M059J (cell line): ENCODE measurements at places on chromosomes 13 and 19.
A peak's percentile ranks its signal among the peaks of the same experiment; 100 is the strongest.

DNA sequence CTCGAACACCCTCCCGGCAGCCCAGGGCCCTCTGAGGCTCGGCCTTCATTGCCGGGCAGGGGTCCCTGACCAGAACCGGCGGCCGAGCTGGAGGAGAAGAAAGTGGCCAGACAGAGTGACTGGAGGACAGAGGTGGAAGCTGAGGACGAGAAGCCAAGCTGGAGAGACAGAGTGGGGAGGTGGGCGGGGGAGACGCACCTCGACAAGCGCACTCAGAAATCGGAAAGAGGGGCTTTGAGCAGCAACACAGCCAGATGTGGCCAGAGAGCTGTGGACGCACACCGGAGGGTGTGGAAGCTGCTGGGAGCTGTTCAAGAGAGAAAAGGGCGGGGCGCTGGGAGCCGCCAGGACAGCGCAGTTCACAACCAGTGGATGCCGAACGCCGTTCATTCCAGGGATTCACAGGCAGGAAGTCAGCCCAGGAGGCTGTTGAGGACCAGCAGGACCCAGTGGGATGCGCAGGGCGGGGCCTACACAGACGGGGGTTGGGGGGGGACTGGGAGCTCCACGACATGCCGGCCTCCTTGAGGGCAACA lies 28.2 kb upstream of the C13orf46 start:
- no peak for DNase-seq

DNA sequence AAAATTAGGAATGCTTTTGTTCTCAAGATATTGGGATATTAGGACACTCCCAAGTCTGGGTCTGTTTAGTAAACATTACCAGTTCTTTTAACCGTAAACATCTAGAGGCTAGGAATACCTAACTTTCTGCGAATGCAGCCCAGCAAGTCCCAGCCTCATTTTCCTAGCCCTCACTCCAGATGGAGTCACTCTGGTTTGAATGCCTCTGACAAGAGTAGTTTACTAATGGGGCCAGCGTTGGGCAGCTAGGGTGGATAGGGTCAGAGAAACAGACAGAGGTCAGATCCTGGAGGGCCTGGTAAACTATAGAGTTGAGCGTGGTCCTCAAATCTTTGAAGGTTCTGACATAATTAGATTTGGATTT lies 53.6 kb downstream of the WDFY2 start:
- DNase-seq, result no peak

GRCh38 chr19:53333066-53333462 lies 485 bp upstream of the ZNF845 start:
- no peak for DNase-seq

DNA sequence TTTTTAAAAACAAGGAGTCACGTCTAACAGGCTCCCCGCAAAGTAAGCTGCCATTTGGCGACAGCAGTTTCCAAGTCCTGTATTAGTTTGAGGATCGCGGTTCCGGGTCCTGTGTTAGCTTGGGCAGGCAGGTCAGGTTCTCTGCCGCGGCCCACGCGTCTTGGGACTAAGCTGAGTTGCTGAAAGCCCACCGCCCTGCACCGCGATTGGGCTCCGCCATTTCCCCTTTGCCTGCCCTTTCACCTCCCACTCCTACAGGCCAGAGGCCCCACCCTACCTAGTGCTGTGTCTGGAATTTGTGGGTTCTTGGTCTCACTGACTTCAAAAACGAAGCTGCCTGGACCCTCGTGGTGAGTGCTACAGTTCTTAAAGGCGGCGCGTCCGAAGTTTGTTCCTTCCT lies 6.8 kb downstream of the PARP4 start:
- DNase-seq, result no peak

DNA sequence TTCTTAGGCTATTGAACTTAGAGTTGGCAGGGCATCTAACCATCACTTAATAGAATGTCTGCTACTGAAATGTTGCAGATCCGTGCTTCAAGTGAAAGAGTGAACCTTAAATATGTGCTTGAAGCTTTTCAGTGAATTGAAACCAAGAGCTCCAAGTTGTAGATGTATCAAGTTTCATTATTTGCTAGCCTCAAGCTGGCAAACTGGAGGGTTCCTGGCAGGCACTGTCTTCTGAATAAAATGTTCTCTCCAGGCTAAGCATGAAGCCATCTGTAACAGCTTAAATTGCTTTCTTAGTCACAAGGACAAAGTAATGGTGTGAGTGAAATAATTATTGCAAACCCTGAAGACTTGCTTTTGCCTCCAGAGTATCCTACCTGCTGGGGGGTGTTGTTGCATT lies 415.0 kb upstream of the SPRY2 start:
- no peak for DNase-seq

GRCh38 chr19:3573858-3574637 lies 1.3 kb downstream of the HMG20B start:
- peak; percentile 88 for DNase-seq
